ENCODE measurements at places on chromosomes 13 and 19.
A peak's percentile ranks its signal among the peaks of the same experiment; 100 is the strongest.

- H3K27ac ChIP-seq: no peak overlapping the region
- no peaks in the 10 kb centered on the region for H3K4me1 ChIP-seq
- no peak for DNase-seq
- no peak overlapping the region for H3K4me3 ChIP-seq
These were observed 22.6 kb downstream of the MED4 start for GRCh38 chr13:48072304-48072703.

DNA sequence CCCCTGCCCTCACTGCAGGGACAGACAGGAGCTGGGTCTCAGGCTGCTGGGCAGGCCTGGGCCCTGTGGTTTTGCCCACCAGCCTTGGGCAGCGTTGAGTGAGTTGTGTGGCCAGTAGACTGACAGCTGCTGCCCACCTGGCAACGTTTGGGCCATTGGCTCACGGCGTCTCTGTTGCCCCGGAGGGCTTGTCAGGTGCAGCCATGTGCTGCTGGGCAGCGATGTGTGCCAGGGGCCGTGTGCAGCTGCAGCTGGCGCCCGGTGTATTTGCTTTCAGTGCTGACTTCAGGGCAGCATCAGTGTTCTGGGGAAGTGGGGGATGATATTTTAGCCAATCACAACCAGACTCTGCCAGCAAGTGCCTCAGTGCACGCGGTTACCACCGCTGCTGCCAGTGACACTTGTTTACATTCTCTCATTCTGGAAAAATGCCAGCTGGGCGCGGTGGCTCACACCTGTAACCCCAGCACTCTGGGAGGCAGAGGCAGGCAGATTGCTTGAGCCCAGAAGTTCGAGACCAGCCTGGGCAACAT lies 10.6 kb downstream of the FZR1 start:
- H3K4me3 ChIP-seq: no peak overlapping the region
- H3K27me3 ChIP-seq: no peaks in the 10 kb centered on the region
- peaks cover 32% of the 10 kb centered on the region for H3K4me1 ChIP-seq
- H3K36me3 ChIP-seq: peaks cover 7% of the 10 kb centered on the region
- DNase-seq: no peak

DNA sequence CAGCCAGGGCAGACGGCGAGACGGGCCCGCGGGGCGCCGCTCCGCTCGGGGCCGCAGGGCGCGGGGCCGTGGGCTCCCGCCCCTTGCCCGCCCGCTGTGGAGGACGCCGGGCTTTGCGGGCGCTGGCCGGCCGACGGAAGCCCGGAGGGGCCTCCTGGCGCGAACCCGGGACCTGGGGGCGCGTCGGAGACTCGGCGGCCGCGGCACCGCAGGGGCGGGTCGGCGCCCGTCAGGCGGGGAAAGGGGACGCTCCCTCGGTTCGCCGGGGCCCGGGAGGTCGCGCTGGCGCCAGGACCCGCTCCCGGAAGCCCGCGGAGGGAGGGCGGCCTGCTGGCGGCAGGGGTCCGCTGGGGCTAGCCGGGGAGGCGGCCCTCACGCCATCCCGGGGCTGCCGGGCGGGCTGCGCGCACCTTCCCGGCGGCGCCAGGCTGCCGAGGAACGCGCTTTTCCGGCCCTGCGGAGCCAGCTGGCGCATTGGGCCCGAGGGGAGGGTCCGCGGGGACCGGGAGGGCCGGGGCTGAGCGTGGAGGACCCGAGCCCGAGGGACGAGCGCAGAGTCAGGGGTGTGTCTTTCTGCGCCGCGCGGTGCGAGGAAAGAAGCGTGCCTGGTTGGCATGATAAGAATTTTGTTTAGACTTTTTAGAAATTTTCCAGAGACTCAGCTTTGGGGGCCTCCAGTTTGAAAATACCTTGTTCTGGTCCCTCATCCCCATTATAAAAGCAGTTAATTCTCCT lies 511 bp downstream of the GARRE1 start:
- no peaks in the 10 kb centered on the region for H3K4me1 ChIP-seq
- DNase-seq: no peak
- H3K27ac ChIP-seq: peak overlapping the region; percentile 88
- H3K4me3 ChIP-seq: peak overlapping the region; percentile 97
- H3K27me3 ChIP-seq: no peaks in the 10 kb centered on the region

GRCh38 chr13:109426690-109426990 lies 359.7 kb downstream of the IRS2 start:
- no peaks in the 10 kb centered on the region for H3K36me3 ChIP-seq
- no peaks in the 10 kb centered on the region for H3K4me1 ChIP-seq
- DNase-seq: no peak
- H3K27me3 ChIP-seq: no peaks in the 10 kb centered on the region
- no peak overlapping the region for H3K4me3 ChIP-seq
- H3K27ac ChIP-seq: no peak overlapping the region
